ENCODE measurements at places on chromosomes 3 and 15. TPM values are rescaled to one million over a fixed set of nuclear protein-coding genes. Genes with fewer than 3 reads are reported as not detected.

GRCh38 chr15:40930430-40931299 is 1.5 kb downstream of the DLL4 start:
- peak; percentile 28 for DNase-seq

DNA sequence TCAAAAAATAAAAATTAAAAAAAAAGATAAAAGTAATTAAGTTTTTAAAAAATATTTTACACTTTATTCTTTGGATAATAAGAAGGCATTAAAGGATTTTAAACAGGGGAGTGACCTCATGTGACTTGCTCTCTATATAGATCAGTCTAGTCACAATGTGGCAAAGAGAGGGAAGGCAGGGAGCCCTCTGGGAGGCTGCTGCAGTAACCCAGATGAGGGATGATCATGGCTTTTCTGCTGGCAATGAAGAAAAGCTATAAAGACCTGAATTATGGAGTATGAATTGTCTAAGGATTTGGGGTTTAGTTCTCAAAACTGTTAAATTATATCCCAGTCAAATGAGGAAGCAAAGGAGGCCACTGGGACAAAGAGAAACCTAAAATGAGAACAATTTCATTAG is 58.1 kb downstream of the SUMF1 start:
- DNase-seq = no peak

DNA sequence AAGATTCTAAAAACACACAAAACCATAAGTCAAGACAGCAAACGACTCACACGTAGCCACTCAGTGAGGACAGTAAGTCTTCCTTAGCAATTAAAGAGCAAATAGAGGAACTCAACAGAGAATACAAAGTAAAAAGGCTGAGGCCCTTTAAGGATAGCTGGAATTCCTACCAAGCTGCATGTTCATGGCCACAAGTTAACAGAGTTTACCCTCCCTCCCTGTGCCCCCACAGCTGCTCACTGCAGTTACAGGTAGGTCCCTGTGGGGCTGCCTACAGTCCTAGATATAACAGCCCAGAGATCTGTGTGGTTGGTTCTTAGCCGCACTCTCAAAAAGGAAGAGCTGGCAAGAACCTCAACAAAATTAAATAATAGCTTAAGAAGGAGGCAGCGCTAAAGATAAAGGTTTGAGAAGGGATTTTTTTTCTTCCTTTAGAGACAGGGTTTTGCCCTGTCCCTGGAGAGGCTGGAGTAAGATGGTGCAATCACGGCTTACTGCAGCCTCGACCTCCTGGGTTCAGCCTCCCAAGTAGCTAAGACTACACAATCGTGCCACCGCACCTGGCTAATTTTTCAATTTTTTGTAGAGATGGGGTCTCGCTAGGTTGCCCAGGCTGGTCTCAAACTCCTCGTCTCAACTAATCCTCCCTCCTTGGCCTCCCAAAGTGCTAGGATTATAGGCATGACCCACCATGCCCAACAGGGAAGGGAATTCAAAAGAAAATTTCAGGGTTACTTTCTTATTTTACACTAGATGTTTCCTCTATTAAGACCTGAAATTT is 19.3 kb downstream of the SFMBT1 start:
- no peak for DNase-seq

GRCh38 chr15:76108021-76108723 is 48.4 kb downstream of the TMEM266 start:
- no peak for DNase-seq

Gene BFSP2
- total RNA-seq = not detected

GRCh38 chr3:159922861-159923312 is 65.7 kb upstream of the IL12A start:
- no peak for DNase-seq

Gene GHSR
- not detected for total RNA-seq

DNA sequence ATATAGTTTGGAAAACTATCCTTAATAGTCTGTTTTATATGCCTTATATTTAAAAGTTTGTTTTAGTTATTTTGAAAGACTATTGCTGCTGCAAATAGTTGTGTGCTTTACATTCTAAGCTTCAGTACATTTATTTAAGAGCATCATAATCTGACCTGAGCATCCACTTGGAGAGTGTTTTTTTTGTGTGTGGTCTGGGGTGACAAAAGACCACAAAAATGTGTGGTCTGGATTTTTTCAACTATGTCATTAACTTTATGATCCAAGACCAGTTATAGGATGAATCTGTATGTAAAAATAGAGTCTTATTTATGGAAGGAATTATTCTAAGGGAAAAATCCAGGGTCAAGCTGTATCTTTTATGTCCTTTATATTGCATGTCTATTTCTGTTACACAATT is 77.4 kb downstream of the SLTM start:
- DNase-seq = peak; percentile 16

Gene MYO5C
- 1.2 TPM for total RNA-seq

GRCh38 chr3:40047406-40047805 is 238.0 kb downstream of the MYRIP start:
- DNase-seq = no peak

DNA sequence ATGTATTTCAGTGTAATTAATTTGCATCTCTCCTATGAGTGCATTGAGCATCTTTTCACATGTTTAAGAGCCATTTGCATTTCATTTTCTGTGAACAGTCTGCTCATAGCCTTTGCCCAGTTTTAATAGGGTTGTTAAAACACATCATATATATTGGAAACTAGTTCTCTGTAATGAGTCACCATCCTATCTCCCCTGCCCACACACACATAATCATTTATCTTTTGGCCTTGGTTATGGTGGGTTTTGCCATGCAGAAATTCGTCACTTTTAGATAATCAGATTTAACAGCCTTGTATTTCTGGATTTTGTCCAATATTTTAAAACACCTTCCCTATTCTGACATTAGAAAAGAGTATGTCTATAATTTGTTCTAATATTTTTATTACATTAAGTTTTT is 11.9 kb upstream of the CHRM5 start:
- no peak for DNase-seq

- DNase-seq = no peak
These were observed 135.1 kb downstream of the ATP10A start for GRCh38 chr15:25727867-25728600.

- peak; percentile 78 for DNase-seq
These were observed 10.3 kb upstream of the KIF7 start for GRCh38 chr15:89665449-89666181.

- peak; percentile 5 for DNase-seq
These were observed 168.1 kb upstream of the STAC start for GRCh38 chr3:36212251-36212650.

DNA sequence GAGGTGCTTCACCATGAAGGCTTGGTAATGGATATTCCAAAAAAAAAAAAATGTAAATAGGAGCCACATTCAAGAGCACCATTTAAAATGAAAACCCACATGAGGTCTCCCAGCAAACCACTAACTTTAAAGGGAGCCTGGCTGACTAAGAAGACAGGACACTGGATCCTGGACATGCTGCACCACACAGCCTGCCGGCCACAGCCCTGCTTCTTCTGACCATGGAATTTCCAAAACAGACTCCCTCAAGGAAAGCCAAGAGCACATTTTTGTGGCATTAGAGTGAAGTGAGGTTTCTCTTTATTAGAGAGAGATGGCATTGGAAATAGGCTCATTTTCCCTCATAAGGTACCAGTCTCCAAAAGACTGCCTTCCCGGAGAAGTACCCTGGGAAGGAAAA is 113.9 kb downstream of the RORA start:
- DNase-seq = peak; percentile 18

DNA sequence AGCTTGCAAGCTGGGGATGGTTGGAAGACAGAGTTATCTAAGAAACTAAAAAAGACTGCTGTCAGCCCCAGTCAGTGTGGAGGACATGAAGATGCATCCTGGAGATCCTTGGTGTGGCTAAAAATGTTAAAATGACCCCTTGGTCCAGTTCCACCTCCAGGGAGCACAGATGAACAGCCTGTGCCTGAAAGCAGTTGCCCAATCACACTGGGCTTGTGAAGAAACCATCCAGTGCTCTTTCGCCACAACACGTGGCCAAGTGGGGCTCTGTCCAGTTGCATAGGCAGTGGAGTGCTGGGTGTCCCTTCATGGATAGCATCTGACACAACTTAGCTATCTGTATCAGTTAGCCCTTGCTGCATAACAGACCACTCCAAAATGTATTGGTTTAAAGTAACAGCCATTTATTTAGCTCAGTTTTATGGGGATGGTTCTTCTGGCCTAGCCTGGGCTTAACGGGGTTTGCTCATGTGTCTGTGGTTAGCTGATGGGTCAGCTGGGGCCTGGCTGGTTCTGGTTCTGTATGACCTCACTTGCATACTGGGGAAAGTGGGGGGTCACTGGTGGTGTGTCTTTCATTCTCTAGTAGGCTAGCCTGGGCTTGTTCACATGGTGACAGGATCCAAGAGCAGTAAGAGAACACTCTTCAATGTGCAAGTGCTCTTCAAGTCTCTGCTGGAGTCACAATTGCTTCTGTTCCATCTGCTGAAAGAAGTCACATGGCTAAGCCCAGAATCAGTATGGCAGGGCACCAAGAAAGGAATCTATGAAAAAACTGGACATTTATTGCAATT is 226.2 kb downstream of the PDCD6IP start:
- no peak for DNase-seq

- DNase-seq = peak; percentile 18
These were observed 220.0 kb upstream of the ARHGEF26 start for GRCh38 chr3:153901152-153901551.

DNA sequence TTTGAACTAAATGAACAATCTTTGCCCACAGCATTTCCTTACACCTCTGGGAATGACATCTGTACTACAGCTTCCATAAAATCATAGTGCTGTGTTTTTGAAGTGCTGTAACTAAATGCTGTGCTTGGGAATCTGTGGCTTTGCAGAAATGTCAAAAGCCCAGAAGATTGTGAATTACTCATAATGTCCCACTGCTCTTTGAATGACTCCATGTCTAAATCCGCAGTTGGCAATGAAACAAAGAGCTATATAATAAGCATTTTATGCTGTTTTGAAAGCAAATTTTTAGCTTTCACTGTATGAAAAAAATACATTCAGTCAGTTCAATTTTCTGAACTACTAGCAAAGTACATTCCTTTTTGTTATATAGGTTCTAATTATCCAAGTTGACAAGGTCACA is 88.6 kb upstream of the ADAMTS17 start:
- peak; percentile 25 for DNase-seq

- DNase-seq = peak; percentile 49
These were observed 27.0 kb upstream of the POLG start for GRCh38 chr15:89361451-89362202.

DNA sequence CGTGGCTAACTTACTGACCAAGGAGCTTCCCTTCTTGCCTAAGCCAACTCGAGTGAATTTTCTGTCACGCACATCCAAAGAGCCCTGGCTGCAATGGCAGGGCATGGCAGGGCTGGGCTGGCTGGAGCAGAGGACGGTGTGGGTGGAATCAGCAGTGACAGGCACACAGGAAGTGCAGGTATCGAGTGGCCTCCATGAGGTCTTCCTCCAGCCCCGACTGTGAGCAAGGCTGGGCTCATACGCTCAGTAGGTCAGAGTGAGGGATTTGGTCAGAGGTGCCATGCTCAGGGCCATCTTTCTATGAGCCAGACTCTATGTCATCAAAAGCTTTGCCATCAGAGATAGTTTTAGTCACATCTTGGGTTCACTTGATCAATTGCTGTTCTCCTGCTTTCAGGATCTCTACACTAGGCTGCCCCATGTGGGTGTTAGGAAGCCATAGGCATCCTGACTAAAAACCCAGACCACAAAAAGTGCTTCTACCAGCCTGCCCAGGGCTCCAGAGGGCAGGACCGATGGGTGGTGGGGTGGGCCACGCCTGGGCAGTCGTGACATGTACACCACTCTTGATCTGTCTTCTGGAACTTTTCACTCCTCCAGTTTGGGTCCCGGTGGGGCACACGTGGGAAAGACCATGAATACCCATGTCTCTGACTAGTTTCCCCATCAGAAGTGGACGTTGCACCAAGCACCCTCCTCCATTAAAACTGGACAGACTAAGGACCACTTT is 22.6 kb upstream of the COMMD4 start:
- DNase-seq = no peak

DNA sequence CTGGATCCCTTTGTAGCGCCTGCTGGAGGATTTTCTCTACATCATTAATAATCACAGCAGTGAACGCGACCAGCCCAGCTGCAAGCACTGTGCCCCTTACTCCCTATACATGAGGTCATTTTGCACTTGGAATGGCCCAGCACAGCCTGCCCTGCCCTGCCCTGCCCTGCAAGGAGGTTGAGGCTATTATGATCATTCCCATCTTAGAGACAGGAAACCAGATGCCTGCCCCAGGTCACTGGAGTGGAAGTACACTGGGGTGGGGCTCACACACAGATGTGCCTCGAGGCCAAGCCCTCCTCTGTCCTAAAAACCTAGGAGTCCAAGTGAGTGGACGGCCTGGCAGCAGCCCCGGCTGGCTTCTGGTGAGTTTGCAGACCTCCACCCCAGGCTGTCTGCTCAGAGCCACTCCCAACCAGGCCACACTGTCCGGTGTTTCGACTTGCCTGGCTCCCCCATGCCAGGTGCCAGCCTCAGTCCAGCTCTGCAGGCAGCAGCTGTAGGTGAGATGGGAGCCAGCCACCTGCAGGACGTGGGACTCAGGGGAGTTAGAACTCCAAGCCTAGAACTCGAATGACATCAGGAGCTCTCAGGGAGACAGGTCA is 30.4 kb upstream of the SEC61A1 start:
- DNase-seq = peak; percentile 25

Gene IQCF5
- total RNA-seq = not detected

All from RPMI7951 (cell line).